ENCODE measurements at places on chromosomes 1 and 21.

DNA sequence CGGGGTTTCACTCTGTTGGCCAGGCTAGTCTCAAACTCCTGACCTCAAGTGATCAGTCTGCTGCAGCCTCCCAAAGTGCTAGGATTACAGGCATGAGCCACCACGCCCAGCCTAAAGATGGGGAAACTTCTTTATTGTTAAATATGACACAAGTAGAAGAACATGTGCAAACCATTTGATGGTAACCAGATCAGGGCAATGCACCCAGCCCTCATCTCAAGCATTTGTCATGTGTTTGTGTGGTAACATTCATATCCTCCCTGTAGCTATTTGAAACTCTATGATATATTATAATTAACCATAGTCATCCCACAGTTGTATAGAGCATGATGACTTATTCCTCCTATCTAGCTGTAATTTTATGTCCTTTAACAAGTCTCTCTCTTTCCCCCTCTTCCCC lies 119.5 kb upstream of the TMPRSS2 start:
- no peak for DNase-seq

GRCh38 chr21:32604464-32604863 lies 7.7 kb downstream of the CFAP298 start:
- no peak for DNase-seq

DNA sequence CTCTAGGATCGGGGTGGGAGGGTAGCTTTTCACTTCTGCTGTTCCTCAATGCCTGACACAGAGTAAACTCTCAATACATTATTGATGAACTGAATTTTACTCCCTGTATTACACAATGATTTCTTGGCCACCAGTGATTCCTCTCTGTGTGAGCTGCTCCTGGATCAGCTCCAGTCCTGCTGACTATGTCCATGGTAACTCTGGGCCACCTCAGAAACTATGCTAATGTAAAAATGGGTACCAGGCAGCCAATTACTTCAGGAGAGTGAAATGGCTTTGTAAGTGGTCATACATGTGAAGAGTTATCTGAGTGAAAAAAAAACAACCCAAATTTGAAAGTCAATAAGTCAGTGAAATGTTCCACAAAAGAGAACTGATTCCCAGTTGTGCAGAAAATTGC lies 311.0 kb downstream of the KCNH1 start:
- no peak for DNase-seq

GRCh38 chr1:185652348-185652747 lies 81.8 kb upstream of the HMCN1 start:
- no peak for DNase-seq

DNA sequence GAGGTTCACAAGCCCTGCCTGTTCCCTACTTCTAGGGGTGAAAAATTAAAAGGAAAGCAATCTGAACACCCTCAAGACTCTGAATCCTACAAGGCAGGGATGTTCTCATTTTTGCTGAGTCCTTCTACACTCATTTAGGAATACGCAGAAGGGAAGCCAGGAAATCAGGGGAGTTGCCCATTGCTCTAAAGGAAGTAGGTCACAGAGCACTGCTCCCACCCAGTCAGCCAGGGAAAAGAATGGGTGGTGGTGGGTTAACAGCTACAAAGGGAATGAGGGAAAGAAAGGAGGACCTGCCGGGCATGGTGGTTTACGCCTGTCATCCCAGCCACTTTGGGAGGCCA lies 2.4 kb upstream of the CTTNBP2NL start:
- no peak for DNase-seq

DNA sequence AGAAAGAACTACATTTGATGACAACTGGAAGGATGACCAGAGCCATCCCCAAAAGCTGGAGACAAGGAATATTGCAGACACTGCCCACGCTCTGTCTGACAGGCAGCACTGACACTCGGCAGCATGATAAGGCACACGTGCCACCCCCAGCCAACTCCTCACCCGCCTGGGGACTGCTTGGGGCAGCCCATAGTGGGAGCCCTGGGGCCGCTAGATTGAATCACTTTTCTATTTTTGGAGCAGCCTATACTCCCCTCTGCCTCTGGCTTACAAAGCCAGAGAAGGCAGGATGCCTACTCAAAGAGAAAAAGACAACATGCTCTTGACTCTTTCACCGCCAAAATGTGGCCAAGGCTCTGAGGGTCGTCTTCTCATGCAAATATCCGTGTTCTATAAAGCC lies 1.3 kb downstream of the SMG5 start:
- DNase-seq, result peak; percentile 35

GRCh38 chr1:186980400-186980799 lies 151.7 kb downstream of the PLA2G4A start:
- no peak for DNase-seq

- no peak for DNase-seq
Observed at GRCh38 chr1:25832336-25833037, 12.7 kb downstream of the MTFR1L start.

GRCh38 chr1:86231076-86231475 lies 74.5 kb upstream of the COL24A1 start:
- no peak for DNase-seq

DNA sequence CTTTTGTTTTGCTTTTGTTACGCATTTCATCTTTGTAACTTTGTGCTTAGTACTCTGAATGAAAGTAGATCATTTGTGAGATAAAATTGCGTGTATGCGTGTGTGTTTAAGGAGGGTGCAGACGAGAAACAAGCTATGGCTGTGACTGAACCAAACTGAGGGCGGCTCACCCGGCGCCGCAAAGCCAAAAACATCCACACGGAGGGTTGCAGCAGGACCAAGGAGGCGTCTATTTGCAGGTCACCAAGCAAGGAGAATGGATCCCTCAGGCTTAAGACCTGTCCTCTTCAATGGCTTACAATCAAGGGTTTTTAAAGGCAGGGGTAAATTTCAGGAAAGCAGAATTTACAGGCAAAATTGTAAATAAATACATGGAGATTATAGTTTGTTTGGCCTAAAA lies 12.8 kb downstream of the GCSAML start:
- no peak for DNase-seq

GRCh38 chr1:182549811-182550210 lies 39.2 kb downstream of the RNASEL start:
- no peak for DNase-seq

- no peak for DNase-seq
Observed at GRCh38 chr1:247895976-247896375, 589 bp downstream of the OR2W3 start.

GRCh38 chr1:220271706-220272046 lies 577 bp downstream of the RAB3GAP2 start:
- DNase-seq, result no peak

DNA sequence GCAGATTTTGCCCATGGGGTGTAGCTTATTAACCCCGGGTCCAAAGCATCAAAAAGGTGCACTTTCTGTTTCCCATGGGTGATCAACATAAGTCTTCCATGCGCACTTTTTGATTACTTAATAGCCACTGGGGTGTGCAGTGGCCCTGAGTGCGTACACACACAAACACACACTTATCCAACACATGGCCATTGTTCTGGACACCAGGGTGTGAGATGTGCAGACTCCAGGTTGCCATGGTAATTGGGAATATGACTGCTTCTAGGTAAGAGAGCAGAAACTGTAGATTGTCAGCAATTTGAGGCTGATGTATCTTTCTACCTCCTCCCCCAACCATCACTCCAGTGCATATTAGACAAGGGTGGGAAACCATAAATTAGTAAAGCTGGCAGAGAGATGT lies 68.8 kb downstream of the MAB21L3 start:
- DNase-seq, result no peak

GRCh38 chr1:204493984-204494280 lies 673 bp downstream of the PIK3C2B start:
- DNase-seq, result no peak

DNA sequence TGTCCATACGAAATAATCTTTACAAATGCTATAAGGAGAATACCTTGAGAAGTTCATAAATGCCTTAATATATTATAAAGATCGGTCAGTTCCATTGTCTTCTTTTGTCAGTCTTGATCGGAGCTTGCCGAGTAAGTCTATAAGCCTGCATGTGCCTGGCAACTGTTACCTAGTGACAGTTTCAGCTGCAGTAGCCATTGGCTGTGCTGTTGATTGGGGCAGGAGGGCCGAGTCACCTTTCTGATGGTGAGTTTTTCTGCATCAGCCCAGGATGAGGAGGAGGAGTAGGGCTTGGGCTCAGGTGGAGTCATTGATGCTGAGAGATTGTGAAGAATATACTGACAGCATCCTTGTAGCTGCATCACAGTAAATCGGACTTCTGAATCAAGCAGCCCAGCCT lies 1.9 kb upstream of the GPR52 start:
- DNase-seq, result no peak

- DNase-seq, result no peak
Observed at GRCh38 chr1:78226784-78227183, 181.0 kb downstream of the GIPC2 start.

DNA sequence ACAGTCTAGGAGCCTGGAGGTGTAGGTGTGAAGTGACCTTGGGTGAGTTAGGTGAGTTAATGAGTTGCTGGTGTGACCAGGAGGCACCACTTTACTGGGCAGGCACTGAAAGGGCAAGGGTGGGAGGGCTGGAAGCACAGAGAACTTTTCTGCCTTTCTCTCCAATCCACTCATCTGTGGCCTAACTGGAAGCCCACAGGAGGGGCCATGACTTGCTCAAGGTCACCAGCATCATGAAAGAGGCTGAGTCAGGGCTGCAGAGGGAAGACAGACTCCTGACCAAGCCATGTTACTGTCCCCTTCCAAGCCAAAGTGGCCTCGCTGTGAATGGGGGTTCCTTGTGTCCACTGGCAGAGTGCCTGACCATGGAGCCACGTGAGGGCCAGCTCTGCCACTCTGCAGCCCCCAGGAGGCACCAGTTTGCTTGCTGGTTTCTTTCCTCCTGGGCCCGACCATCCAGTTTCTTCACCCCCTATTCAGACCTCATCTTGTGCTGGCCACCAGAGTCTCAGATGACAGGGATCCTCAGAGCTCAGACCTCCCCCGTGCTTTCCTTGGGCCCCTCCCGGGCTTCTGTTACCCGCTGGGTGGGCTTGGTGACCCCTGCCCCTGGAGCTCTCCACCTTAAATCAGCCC lies 4.3 kb upstream of the BSND start:
- DNase-seq, result no peak

DNA sequence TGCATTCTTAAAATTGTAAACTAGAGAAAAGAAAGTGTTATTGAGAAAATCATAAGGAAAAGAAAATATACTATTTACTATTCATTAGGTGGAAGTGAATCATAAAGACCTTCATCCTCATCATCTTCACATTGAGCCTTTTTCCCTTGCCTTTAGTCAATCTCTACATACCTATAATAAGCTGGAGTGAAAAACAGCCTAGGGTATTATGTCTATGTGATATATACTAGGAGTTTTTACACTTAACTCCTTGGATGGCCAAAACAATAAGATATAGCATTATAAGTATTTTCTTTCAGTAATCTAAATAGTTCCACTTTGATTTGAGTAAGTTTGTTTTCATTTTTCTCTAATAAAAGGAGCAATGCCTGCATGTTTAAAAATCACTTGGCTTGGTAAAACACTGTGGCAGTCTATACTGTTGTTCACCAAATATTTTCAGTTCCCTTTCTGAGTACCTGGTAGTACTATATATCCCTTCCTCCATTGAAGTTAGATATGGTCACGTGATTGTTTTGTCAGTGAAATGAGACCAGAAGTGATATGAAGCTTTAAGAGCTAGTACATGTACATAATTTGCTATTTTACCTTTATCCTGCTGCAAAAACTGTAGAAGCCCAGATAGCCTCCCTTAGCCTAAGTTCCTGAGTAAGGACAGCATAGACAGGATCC lies 78.3 kb downstream of the CLEC20A start:
- DNase-seq, result no peak

Measured in activated T-cell treated with anti-CD3 and anti-CD28 coated beads for 4 hours (primary cell).